Activated T-helper 2 cell treated with anti-CD3 and anti-CD28 coated beads, Interferon-gamma antibody, Interleukin-2, Interleukin-4, amounts not matched to agents 10 μg/mL and 5 μg/mL and 100 μg/mL, durations not matched to agents 14 hours and 24 hours and 36 hours (primary cell): ENCODE measurements at places on chromosomes 7 and 10. TPM values are rescaled to one million over a fixed set of nuclear protein-coding genes. Genes with fewer than 3 reads are reported as not detected.
A peak's percentile ranks its signal among the peaks of the same experiment; 100 is the strongest.

Gene C10orf105
- 0.11 and 0.18 TPM in 2 replicates for total RNA-seq

Gene PNLIPRP3
- total RNA-seq = not detected in 2 replicates

GRCh38 chr7:155371884-155372781 lies 74.5 kb downstream of the INSIG1 start:
- DNase-seq = no peak

- DNase-seq = no peak
Measured at GRCh38 chr10:98509745-98510144, 63.0 kb upstream of the HPS1 start.

- DNase-seq = no peak
Measured at GRCh38 chr7:79855172-79855571, 279.5 kb upstream of the GNAI1 start.

GRCh38 chr7:16479591-16479990 lies 14.1 kb upstream of the SOSTDC1 start:
- no peak for DNase-seq

DNA sequence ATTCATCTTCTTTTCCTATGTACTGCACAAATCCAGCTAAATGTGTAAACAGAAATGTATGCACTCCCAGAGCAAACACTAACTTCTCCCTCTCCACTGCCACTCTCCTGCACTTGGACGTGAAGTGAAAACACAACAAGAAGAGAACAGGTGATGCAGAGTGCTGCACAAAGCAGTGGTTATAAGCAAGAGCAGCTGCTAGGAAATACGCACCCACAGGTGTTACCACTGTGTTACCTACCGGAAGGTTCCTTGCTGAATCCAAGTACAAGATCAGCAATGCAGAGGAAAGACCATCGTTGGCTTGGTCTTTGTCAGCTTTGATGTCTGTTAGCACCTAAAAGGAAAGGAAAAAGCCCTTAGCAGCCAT lies 54.6 kb upstream of the NCAPG2 start:
- no peak for DNase-seq

DNA sequence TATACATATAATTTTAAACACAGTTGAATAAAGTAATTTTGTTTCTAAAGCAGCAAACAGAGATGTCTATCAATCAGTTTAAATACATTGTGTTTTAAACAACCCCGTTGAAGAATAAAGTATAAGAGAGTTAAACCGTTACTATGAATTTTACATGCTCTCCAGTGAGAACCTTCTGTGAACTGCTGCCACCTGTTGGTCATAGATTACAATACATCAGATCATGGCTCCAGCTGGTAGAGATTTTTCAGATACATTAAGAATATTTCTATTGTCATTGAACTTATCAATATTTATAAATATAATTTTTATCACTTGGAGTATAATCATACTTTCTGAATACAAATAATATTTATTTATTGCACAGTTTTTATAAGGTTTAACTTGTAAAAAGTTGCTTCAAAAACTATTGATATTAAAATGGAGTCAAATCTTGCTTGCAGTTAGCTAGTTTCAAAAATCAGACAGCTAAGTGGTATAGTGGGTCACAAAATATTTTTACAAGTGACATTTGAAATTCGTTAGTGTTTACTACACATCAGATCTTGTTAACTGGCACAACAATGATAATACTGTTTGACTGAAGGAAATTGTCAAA lies 561.2 kb upstream of the PHF14 start:
- DNase-seq = no peak

DNA sequence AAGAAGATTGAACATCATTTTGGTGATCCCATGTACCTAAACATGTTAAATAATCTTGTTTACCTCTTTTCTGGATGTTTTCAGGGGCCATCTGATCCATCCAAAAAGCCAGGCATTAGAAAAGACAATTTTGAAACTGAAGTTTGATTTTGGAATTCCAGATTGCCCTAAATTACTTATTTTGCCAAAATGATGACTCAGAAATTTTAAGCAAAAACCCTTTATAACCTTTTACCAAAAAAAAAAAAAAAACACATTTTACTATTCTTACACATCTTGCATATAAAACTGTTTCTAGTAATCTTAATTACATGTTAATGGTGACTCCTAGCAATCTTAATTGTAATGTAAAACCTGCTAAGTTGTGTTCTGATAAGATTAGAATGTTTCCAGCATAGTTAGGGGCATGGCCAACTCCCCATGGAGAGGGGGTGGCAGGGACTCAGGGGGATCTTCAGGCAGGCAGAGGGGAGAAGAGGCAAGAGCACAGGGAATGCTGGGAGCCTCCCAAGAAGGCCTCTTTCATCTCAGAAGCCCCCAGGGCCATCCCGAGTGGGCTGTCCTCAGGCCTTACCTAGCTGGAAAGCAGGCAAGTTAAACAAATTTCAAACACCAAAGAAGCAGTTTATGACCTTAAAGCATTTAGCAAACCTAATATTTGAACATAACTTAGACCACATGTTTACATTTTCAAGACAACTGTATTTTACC lies 25.8 kb upstream of the AKR1C3 start:
- DNase-seq = no peak

GRCh38 chr10:61822781-61823230 lies 78.7 kb upstream of the ARID5B start:
- no peak for DNase-seq

- no peak for DNase-seq
Measured at GRCh38 chr10:64365663-64366062, 844.5 kb downstream of the REEP3 start.

- no peak for DNase-seq
Measured at GRCh38 chr7:122577449-122578003, 121.4 kb downstream of the RNF133 start.

GRCh38 chr10:21831986-21832820 lies 171.3 kb downstream of the DNAJC1 start:
- no peak for DNase-seq

GRCh38 chr7:32500922-32501341 lies 5.6 kb downstream of the AVL9 start:
- DNase-seq = no peak

DNA sequence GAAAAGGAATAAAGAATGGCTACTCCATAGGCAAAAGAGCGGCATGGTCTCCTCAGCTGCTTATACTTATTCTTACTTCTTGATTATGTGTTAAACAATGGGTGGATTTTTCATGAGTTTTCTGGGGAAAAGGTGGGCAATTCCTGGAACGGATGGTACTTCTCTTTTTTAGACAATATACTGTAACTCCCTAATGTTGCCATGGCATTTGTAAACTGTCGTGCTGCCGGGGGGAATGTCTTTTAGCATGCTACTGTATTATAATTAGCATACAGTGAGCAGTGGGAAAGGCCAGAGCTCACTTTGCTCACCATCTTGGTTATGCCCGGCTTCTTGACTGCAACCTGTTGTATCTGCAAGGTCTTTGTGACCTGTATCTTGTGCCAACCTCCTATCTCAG lies 372.1 kb upstream of the AKR1E2 start:
- no peak for DNase-seq

DNA sequence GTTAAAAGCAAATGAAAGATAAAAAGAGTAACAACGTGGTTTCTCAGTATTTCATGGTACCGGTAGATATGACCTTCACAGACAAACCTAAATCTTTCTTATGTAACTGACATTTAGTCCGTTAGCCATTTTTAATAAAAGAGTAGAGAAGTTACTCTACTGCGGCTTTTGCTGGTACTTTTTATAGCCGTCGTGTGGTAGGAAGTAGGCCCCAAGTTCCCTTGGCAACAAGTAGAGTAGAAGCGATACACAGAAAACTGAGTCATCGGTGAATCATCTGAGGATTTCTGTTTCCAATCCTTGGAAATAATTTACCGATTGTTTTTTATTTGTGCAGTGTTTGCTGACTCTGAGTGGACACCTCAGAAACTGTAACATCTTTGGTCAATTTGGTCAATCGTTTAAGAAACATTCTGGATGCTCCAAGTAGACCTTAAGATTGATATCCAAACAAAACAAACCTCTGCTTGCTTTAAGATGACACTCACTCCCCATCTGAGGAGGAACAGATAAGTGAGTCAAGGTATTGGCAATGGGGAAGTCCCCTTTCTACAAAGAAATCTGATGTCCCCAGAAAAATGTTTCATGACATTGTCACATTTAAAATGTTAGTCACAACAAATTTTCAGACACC lies 63.9 kb upstream of the AHR start:
- DNase-seq = peak; percentile 67

- no peak for DNase-seq
Measured at GRCh38 chr10:13453896-13454295, 74.9 kb downstream of the BEND7 start.

DNA sequence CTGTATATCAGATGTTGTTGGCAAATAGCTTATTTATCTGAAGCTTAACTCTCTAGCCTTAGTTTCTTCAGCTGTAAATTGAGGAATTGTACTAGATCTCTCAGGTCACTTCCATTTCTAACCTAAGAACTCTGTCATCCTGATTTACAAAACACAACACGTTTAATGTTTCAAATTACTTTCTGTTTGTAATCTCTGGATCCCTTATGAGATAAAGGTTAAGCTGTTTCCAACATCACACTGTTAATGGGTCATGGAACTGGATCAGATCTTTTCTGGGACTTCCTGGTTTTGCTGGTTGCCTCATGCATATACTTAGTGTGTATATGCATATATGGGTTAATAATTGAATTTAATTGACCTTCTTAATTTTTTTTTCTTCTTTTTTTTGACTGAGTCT lies 9.9 kb downstream of the SAMD8 start:
- no peak for DNase-seq

- DNase-seq = peak; percentile 59
Measured at GRCh38 chr7:149147752-149148653, 750 bp downstream of the ZNF398 start.

GRCh38 chr7:113652501-113652900 lies 266.3 kb downstream of the PPP1R3A start:
- no peak for DNase-seq
